ENCODE measurements at places on chromosomes 7 and 10. TPM values are rescaled to one million over a fixed set of nuclear protein-coding genes. Genes with fewer than 3 reads are reported as not detected.

SLC16A12 gene
- 29.7 TPM for polyA plus RNA-seq

GRCh38 chr10:29375888-29376287 lies 87.0 kb downstream of the LYZL1 start:
- DNase-seq: no peak

AGBL3 gene
- polyA plus RNA-seq: 7.3 TPM

PHTF2 gene
- polyA plus RNA-seq: 29.4 TPM

DNA sequence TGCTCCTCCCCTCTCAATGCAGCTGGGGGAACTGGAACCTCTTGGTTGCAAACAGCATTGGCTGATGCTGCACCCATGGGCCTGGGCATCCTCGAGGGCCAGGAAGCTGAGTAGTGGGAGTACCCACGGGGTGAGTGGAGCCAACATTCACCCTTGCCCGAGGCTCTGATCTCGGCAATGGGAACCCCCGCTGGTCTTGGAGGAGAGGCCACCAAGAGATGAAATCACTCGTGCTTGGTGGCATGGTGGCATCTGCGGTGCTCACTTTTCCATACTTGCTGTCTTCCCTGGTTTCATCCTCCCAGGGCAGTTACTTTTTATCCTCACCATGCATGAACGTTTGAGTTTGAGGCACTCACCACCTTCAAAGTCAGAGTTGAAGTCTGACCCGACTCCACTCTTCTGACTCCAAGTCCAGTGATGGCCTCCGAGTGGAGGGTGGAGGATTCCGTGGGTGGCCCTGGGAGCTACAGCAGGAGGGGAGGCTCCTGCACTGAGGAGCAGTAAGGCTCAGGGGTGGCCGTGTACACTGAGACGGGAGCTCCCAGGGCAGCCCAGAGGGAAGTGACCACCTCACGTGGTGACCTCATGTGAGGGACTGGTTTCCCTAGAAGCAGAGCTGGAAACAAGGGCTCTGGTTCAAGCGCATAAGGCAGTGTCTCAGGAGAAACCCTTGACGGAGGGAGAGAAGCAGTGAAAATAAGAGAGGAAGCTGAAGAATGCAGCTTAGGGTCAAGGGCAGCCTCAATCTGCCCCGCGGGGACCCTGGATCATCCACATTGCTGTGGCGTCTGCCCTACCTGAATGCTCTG lies 349.1 kb downstream of the TCERG1L start:
- DNase-seq: no peak

DNA sequence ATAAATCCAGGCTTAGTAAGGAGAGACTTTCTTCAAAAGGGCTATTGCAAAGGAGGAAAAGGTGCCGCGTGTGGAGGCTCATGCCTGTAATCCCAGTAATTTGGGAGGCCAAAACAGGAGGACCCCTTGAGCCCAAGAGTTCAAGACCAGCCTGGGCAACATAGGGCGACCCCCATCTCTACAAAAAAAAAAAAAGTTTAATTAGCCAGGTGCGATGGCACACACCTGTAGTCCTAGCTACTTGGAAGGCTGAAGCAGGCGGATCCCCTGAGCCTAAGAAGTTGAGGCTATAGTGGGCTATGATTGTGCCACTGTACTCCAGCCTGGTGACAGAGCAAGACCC lies 32.2 kb downstream of the TMEM130 start:
- no peak for DNase-seq

- no peak for DNase-seq
These were observed 161.3 kb downstream of the KLF6 start for GRCh38 chr10:3623746-3624145.

DNA sequence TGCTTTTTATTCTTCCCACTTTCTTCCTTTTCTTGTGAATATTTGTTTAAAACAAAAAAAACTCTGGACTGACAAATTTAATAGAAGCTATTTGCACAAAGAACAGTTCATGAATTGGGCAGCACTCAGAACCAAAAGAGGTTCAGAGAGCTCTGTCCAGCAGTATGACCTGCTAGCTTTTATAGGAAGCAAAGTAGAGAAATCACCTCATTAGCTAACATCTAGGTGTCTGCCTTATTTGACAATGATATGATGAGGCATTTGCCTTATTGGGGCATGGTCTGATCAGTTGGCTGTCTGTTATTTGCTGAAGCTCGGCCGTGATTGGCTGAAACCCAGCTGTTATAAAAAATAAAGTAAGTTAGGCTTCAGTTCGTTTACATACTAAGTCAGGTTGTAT lies 819 bp upstream of the TRIM4 start:
- DNase-seq: peak; percentile 8

Data from renal pelvis (tissue), 12 donors.